ENCODE measurements at places on chromosomes 16 and 17.

DNA sequence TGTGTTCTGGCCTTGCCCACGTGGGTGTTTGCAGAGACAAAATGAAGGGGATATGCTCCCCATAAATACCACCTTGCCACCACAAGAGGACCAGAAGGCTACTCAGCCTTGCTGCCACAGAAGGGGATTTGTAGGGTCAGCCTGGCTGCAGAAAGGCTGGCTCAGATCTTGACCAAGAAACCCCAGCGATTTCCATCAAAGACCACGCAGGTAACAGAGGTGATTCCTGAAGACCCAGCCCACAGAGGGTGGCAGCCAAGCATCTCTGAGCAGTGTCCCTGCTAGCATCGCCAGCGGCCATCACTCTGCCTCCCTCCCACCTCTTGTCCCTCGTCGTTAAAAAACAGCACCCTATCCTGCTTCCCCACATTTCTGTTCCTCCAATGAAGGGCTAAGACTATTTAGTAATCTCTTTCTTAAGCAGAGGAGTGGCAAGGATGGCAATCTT lies 54.9 kb downstream of the BEAN1 start:
- no peak for DNase-seq

DNA sequence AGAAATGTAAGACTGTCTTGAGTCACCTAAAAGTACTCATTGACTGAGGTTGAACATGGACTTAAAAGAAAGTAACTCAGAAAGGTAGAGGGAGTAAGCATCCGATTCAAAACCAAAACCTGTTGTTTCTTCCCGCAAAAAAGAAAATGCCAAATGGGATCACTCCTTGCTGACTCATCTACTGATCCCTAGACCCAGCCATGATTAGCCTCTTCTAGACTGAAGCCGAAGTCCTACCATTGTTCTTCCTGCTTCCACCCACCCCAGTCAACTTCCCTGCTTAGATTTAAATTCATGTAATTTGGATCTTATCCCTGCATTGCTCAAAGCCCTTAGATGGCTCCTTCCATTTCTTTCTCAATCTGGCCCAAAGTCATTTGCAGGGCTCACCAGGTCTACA lies 760.5 kb upstream of the SOX9 start:
- DNase-seq, result no peak

DNA sequence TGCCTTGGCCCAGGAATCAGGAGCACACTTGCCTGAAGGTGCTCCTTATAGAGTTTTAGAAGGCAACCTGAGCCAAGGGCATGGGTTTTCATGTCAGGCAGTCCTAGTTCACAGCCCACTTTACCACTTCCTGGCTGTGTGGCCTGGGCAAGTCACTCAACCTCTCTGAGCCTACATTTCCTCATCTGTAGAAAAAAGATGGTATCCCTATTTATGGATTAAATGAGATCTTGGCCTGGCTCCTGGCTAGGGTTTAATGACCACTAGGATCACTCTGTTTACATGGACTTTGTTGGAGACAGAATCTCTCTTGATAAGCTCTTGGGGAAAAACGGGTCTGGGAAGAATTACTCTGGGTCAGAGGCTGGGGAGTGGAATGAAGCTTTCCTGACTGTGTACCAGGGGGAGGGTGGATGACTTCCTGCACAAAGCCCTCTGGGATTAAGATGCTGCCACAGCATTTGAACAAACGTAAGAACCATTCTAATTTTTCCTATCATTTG lies 2.3 kb downstream of the MT2A start:
- DNase-seq, result no peak

DNA sequence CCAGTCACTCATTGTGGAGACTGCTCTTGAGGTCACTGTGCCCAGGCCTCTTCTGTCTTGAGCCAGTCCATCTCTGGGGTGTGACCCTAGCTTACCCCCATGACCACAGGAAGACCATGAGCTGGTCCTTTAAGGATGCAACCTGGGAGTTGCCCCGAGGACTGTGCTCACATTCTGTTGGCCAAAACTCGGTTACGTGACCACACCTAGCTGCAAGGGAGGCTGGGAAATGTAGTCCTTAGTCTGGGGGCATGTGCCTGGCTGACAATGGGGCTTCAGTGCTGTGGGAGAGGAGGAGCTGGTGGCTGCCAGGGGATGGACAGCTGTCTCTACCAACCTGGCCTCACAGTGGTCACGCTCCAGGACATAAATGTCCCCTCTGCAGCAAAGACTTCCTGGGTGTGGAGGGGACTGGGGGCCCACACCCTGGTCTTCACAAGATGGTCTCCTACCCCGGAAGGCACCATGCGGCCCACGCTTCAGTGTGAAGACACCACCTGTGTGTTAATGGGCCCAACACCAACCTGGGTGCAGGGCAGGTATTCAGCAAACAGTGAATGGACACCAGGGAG lies 55.4 kb downstream of the JPH3 start:
- peak; percentile 0 for DNase-seq

DNA sequence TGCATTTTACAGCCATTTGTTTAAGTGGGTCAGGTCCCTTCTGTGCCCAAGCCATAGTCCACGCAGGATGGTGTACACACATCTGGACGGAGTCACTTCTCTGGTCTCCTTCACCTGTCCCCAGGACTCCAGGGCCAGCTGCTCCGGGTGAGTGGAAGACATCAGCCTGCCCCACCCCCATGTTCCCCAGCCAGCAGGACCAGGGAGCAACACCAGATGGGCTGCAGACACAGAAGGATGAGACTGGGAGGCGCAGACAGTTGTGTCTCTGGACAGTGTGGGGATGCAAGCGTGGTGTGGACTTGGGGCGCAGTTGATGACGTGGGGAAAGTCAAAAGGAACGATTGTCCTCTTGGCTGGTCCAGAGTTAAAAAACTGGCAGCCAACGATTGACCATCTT lies 24.6 kb upstream of the WFDC1 start:
- no peak for DNase-seq

GRCh38 chr16:55077266-55077665 lies 146.6 kb downstream of the IRX5 start:
- DNase-seq, result no peak

DNA sequence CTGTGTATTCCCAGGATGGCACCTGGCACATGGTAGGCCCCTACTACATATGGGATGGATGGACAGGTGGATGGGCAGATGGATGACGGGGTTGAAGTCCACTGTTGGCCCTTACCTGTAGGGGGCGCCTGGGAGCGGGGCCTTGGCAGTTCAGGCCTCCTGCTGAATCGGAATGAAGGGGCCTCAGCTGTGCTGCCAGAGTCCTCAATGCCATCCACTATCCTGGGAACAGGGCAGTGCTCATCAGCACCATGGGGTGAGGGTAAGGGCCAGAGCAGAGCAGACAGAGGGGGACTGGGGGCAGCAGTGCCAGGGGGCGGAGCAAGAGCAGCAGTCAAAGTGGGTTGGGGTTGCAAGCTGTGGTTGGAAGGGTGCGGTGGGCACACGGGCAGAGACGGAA lies 8.3 kb upstream of the RAB5C start:
- DNase-seq, result no peak

- no peak for DNase-seq
Measured at GRCh38 chr16:29107299-29107698, 122.4 kb downstream of the LAT start.

DNA sequence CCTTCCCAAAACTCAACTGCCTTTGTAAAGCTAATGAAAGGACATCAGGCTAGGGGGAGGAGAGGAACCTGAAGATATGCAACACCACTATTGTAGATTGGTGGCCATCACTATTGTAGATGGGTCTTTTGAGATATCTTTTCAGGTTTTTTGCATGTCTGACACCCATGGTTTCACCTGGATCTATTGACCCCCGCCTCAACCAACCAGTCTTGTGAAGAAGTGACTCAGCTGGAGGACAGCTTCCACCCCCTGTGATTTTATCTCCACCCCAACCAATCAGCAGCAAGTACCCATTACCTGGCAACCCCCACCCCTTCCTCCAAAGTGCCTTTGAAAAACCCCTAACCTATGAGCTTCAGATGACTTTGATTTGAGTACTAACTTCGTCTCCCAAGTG lies 382.6 kb upstream of the GOT2 start:
- no peak for DNase-seq

DNA sequence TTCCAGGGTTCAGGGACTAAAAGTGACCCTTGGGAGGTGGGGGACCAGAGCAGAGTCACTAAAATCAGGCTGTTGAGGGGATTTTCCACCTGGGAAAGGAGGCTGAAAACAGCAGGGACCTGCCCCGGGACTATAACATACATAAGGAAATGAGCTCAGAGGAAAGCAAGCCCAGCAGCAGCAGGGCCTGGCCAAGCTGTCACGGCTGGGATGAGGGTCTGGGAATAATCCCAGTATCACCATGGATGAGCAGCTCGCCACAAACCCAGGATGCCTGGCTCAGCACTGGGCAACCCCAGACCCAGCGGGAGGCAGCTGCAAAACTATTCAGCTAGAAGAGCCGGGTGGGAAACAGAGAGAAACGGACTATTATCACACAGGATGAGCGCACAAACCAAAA lies 72.4 kb downstream of the RPH3AL start:
- no peak for DNase-seq

DNA sequence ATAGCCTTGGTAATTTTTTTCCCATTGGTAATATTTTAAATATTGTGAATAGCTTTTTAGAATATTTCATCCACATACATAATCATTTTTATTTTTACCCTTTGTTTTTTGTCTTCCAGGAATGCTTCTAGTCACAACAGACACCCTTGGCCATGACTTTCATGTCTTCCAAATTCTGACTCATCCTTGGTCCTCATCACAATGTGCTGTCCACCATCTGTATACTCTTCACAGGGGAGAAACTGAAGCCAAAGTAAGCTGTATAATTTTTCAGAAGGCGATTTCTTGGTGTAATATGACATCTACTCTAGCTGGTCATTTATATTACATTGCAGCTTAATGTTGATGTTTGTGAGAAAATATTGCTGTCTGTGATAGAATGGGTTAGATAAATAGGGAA lies 269.4 kb downstream of the BCAS3 start:
- DNase-seq, result no peak

DNA sequence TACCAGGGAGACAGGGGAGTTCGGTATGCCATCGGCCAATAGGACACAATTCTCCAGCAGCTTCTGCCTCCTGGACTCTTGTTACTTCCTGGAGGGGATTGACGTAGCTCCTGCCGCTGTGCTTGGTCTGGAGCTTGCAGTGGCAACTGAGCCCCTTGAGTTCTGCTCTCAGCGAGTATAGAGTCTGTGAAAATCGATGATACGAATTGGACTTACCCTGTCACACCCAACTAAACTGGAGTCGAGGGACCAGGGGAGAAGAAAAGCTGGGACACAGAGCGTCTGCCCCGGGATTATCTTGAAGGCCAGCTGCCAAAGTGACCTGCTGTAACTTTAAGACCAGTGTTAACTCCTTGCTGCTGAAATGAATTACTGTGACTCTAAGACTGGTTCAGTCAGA lies 22.2 kb downstream of the SEC14L1 start:
- DNase-seq, result no peak

DNA sequence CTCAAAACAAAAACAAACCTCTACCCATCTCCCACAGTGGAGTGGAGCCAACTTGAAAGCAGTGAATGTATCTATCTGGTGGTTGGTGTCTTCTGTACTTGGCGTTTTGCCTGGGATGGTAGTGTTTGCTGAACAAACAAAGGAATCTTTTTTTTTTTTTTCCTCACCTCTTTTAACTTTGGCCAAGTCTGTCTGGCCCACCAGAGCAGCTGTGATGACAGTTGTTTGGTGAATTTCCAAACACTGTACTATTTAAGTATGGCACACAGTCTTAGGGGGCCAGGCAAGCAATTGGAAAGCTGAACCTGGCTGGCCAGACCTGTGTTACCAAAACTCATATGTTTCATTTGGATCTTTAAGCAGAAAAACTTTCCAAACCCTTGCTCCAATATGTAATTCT lies 101.8 kb upstream of the CDH13 start:
- DNase-seq, result no peak

DNA sequence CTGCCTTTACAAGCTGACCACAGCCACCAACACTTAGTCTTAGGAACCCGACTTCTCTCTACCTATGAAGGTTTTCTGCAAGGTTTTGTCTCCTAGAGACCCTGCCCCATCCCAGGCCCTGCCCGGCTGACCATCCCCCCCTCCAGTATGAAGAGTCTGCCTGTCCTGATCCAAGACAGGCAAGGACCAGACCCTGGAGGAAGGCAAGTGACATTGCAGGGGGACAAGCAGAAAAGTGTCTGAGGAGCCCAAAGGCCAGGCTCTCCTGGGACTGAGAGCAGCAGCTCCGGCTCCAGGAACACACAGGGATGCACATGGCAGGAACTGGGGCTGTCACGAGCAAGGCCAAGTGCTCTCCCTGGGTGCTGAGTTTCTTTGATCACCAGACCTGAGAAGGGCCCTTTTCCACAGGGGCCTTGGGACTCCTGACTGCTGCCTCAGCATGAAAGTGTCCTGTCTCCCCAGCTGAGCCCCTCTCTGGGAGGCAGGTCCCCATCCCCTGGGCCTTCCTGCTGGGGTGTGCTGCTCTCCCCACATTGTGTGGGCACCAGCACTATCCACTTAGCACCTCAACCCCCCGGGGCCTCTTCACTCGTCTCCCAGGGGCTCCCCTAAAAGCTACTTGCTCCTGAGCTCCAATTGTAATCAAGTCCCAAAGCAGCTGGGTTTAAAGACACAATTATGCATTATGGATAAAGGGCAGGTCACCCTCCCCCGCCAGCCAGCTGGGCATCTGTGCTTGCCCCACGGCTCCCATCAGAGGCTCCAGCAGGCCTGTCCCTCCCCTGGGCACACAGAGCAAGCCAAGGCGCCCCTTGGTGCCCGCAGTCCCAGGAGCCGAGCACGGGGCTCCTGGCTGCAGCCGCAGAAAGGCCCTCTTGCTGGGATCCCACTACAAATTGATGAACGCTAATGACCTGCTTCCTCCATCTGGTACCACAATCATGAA lies 11.6 kb upstream of the CACNG4 start:
- DNase-seq, result no peak

DNA sequence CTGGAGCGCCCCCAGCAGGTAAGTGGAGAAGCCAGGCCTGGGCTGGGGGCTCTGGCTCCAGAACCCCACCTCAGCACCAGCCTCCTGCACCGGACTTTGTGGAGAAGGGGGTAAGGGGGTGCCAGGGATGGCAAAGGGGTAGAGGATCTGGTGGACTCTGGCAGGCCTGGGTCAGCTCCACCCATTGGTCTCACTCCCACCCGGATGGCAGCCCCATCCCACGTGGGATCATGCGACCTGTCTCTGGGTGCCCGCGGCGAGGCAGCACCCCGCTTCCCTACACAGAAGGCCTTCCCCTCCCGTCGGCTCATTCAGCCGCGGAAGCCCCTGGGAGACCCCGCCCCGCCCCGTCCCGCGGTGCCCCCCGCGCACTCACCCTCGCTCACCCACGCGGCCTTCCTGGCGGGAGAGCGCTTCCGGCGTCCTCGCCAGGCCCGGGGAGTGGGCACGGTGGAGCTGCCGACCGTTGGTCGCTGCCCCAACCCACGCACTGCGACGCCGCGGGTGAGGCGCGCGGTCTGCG lies 498 bp upstream of the PLEKHG4 start:
- no peak for DNase-seq

- DNase-seq, result no peak
Measured at GRCh38 chr16:51433599-51433998, 282.5 kb upstream of the SALL1 start.

- DNase-seq, result no peak
Measured at GRCh38 chr16:53372992-53373871, 61.0 kb upstream of the RBL2 start.

GRCh38 chr16:2209258-2210008 lies 1.2 kb downstream of the BRICD5 start:
- no peak for DNase-seq

- no peak for DNase-seq
Measured at GRCh38 chr16:72910381-72910780, 137.5 kb downstream of the ZFHX3 start.

GRCh38 chr16:4839942-4840341 lies 7.1 kb downstream of the GLYR1 start:
- DNase-seq, result no peak

All from NCI-H2227 treated with DMSO at 0.1 percent for 48 hours (cell line).